ENCODE measurements at places on chromosomes 4 and X.

DNA sequence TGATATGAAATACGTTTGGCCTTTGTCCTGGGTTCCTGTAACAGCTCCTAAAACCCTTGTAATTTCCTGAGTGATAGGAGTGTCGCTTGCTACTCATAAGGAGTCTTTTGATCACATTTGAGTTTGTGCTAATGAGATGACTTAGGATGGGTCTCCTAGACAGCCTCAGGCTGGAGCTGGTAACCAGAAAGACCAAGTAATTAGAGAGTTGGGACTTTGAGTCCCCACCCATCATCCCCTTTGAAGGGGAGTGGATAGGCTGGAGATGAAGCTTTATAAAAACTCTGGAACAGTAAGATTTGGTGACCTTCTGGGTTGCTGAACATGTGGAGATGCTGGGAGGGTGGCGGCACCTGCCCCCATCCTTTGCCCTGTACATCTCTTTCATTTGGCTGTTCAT is 2.9 kb downstream of the SEC24B start:
- DNase-seq = no peak

- no peak for DNase-seq
Observed at GRCh38 chr4:17072483-17072882, 174.0 kb upstream of the LDB2 start.

- no peak for DNase-seq
Observed at GRCh38 chrX:136318895-136319597, 18.3 kb downstream of the ADGRG4 start.

DNA sequence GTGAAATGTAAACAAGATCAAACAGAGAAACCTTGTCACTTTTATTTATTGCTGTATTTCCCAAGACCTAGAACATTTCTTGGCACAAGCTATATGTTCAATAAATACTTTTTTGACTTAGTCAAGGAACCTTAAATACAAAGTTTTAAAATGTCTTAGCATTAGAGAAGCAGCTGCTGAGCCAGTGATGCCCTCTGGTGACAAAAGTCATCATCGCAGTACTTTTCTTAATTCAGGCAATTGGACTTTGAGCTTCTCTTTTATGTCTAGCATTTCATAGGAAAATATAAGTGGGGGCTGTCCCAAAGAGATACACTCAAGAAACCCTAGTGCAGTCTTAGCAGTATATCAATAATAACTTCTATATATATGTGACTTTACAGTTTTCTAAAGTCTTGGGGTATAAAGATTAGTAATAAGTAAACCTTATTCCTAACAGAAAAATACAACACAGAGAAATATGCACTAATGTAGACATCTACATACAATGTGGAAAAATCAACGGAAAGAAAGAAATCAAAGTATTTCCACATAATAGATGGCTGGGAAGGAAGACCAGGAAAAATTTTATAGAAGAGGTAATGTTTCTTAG is 118.4 kb downstream of the DTHD1 start:
- no peak for DNase-seq

DNA sequence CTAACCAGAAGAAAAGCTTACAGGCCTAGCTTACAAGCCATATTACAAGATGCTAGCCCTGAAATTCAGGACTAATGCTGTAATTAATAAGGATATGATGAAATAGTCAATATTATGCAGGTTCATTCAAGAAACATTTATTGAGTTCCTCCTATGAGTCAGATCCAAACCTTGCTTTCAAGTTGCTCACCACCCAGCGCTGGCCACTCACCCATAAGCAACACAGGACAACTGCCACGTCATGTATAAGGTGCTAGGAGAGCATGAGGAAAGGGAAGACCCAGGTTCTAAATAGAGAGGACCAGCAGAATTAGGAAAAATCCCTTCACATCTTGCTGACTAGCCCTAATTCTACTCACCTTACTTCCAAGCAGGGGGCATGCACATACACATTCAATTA is 23.3 kb downstream of the MAML3 start:
- peak; percentile 74 for DNase-seq

DNA sequence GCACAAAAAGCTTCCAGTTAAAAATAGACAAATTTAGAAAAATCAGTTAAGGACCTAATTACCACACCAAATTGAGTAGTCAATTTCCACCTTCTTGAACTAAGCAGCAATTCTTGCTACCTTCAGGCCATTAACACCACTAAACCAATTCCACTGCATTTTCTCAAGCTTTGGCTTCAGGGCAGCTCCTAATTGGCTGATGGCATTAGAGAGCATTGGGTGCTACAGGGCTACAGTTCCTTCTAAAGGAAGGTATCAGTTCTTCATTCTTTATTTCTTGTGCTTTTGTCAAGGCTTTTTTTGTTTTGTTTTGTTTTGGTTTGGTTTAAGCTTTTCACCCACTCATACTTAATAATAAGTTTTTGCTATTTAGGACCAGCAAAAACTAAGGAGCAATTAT is 90.2 kb upstream of the FAM241A start:
- no peak for DNase-seq

GRCh38 chr4:182975806-182976205 is 58.6 kb upstream of the DCTD start:
- no peak for DNase-seq

GRCh38 chrX:129959493-129959832 is 23.0 kb upstream of the BCORL1 start:
- no peak for DNase-seq

- no peak for DNase-seq
Observed at GRCh38 chr4:5186271-5187064, 135.2 kb downstream of the STK32B start.

DNA sequence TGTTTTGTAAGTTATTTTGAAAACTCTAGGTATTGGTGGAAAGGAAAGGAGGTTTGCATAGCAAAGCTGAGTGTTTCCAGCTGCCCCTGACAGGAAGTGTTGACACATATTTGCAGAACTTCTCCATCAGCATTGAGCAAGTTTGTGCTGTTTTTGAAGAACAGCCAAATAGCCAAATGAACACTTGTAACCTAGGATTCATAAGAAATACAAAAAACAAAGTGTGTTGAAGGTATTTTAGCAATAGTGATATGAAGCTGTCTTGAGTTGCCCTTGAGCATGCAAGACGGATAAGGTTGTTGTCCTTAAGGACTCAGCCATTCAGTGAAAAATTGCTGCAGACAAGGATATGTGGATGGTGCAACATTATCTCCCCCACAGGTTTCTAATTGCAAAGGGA is 68.3 kb upstream of the PGM2 start:
- no peak for DNase-seq

DNA sequence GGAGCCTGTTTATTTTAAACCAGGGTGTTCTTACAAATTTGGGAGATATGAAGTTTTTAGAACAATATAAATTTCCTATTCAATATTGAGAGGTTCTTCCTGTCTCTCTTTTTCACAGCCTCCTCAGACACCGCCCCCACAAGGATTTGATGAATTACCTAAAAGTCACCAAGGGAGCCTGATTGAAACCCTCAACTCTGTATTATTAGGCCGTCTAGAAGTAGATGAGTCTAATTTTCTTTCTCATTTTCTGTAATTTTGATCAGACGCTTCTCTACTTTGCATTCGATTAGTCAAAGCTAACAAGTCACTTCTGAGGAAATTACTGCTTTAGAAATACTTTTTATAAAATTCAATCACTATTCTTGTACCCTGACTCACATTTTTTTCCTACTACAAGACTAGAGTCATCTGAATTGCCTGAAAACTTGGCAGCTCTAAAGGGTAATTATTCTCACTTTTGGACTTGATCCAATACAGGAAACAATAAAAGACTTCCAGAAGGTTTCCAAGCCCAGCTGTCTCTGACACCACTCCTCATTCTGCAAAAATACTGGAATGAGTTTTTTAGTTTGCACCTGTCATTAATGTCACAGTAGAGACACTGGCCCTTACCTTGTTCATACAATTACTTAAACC is 111.2 kb downstream of the ELOVL6 start:
- DNase-seq = no peak

- no peak for DNase-seq
Observed at GRCh38 chr4:69835766-69836165, 24.2 kb downstream of the SULT1E1 start.

- no peak for DNase-seq
Observed at GRCh38 chr4:177320721-177321120, 11.0 kb downstream of the NEIL3 start.

- DNase-seq = no peak
Observed at GRCh38 chr4:110640576-110640975, 17.7 kb upstream of the PITX2 start.

GRCh38 chr4:85732124-85732523 is 257.2 kb downstream of the ARHGAP24 start:
- no peak for DNase-seq

- no peak for DNase-seq
Observed at GRCh38 chr4:36511785-36512184, 230.4 kb downstream of the DTHD1 start.

- no peak for DNase-seq
Observed at GRCh38 chrX:91108761-91109160, 325.9 kb upstream of the PABPC5 start.

DNA sequence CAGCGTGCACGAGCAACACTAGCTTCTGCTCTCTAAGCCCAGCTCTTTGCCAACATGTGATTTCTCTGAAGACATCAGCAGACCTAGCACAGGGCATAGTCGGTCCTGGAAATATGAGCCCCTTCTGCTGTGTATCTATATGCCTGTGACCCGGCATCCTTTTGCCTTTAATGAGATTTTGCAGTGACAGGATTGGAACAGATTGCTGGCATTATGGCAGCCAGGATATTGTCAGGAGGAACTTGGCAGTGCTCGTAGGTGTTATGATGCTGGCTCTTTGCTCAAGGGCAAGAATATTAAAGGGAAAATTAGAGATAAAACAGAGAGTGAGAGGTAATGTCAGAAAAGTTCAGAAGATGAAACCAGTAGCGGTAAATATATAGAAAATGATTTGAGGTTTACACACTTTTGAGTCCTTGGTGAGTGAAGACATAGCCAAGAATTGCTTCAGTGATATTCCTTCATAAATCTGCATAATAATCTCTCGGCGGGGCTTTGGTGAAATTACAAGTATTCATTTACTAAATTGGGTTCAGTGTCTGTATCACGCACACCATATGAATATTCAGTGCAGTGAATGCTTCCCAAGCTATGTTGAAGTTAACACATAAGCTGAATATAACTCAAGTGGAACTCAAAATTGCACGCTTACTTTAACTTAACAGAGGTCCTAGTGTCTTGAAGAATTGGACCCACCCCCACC is 502.1 kb upstream of the NR3C2 start:
- no peak for DNase-seq

- DNase-seq = no peak
Observed at GRCh38 chr4:19348746-19349145, 903.0 kb upstream of the SLIT2 start.

GRCh38 chr4:39255266-39255665 is 72.9 kb downstream of the WDR19 start:
- DNase-seq = no peak
